ENCODE measurements at places on chromosomes 12 and 14.

- no peak for DNase-seq
Measured at GRCh38 chr14:70943838-70944237, 36.6 kb downstream of the PCNX1 start.

- no peak for DNase-seq
Measured at GRCh38 chr14:90500665-90501370, 104.0 kb downstream of the CALM1 start.

GRCh38 chr12:128421375-128421774 is 154.4 kb downstream of the TMEM132C start:
- no peak for DNase-seq

DNA sequence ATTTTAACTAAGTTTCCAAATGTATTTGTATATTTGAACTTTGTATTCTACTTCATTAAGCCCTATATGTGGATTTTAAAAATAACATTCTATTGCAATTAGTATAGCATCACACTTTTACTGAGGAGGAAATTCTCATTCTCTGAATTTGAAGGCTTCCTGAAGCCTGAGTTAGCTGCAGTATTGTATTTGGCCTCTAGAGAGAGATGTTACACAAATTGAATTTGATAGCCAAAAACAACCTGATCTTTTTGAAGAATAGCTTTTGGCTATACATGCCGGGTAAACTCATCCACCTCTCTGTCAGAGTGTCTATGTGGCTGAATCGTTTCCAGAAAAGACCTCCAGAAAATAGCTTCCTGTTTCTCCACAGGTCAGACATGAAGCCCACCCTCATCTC is 316.5 kb upstream of the OR4E1 start:
- DNase-seq, result no peak

DNA sequence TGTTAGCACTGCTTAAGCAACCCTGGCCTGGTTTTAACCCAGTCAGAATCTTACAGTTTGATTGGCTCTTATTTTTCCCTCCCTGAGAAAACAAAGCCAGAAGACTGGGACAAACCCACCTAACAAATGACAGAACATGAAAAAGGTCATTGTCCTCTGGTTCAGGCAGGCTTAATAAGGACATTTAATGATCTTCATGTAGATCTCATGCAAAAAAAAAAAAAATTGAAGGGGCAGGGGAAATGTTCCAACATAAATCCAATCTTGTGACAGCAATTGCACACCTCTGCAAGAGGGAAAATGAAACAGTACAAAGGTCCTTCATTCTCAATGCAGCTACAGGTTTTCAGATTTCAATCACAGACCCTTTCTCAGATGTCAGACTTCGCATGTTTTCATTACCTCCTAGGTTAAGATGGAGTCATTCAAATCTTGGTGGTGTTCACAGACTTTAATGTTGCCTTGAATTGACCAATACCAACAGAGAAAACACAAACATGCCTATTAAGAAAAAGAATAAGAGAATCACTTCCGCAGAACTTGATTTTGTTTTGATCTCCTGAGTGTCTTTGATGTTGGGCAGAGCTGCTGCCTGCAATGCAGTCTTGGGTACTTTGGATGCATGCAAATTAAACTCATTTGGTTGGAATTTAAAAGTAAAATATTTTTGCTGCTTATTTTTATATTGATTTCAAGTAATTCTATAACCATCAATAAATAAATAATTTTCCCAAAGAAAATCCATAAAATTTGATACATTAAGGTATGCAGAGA is 359.0 kb downstream of the BTG1 start:
- DNase-seq, result no peak

DNA sequence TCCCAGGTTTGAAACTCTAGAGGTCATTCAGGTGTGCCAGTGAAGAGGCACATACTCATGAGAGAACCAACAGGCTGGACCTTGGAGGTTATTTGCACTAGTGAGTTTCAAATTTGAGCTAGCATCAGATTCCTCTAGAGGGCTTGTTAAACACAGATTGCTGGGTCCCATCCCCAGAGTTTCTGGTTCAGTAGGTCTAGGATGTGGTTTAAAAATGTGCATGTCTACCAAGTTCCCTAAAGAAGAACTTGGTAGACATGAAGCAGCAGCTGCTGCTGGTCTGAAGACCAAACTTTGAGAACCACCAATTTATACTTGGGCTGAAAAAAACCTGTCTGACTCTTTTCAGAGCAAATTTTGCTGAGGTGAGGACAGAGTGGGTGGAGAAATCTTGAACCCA is 61.7 kb downstream of the SUSD6 start:
- DNase-seq, result no peak

GRCh38 chr12:68102731-68103130 is 56.8 kb downstream of the IFNG start:
- no peak for DNase-seq

DNA sequence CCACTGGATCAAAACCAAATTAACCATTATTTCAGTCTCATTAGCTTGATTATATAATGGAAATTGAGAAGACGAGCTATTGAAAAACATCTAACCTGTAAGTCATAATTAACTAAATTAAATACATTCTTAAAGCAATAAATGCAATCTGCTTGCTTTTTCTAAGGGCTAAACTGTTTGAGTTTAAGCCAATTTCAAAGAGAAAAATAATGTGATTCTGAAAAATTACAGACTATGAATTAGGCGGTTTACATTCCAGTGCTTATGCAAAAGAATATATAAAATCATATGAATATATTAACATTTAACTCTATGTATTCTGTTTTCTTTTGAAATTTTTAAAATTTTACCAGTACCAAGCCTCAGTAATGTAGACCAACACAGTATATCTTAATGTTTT is 1349.4 kb downstream of the FSCB start:
- DNase-seq, result no peak

DNA sequence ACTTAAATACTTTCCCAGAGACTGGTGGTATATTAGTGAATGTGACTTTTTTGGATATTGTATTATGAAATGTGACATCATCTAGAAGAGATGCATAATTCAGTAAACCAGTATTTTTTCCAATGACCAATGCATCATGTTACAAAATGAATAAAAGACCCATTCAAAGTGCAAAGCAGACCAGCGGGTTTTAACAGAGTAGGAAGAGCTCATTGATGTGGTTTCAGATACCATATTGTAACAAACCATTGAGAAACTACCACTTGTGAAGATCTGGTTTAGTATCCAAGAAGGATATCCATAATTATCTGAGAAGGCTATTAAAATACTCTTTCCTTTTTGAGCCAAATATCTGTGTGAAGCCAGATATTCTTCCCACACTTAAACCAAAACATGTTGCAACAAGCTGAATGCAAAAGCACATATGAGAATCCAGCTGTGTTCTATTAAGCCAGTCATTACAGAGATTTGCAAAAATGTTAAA is 47.7 kb downstream of the MVK start:
- no peak for DNase-seq

GRCh38 chr12:78483767-78484315 is 380.7 kb upstream of the SYT1 start:
- DNase-seq, result no peak

GRCh38 chr12:10891937-10892336 is 7.9 kb upstream of the PRH1 start:
- no peak for DNase-seq

DNA sequence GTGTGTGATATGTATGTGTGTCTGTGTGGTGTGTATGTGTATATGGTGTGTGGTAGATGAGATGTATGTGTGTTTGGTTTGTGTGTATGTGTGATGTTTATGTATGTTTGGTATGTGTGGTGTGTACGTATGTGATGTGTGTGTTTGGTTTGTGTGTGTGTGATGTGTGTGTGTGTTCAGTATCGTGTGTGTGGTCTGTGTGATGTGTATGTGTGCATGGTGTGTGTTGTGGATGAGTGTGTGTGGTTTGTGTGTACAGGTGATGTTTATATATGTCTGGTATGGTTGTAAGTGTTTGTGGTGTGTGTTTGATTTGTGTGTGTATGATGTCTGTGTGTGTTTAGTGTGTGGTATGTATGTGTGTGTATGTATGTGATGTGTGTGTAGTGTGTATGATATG is 199.4 kb downstream of the SUDS3 start:
- DNase-seq, result no peak

DNA sequence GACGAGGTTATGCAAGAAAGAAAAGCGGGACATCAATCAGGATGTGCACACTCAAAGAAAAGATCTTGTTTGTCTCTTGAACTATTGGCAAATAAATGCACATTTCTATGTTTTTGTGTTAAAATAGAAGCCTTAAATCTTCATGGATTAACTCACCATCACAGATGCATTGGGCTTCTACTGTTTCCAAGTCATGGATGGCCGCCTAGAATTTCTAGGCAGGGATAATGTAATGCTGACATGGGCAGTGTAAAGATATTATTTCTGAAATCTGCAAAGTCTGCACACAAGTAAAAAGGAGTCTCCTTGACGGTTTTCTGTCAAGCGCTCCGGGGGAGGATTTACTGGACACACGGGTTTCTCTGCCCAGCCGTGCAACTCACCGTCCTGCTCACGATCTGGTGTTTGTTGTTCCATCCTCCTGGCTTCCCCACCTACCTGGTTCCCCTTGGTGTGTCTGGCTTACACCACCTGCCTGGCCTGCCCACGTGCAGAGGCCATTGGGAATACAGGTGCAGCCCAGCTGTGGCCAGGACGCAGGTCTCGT is 103.3 kb upstream of the FZD10 start:
- DNase-seq, result no peak

DNA sequence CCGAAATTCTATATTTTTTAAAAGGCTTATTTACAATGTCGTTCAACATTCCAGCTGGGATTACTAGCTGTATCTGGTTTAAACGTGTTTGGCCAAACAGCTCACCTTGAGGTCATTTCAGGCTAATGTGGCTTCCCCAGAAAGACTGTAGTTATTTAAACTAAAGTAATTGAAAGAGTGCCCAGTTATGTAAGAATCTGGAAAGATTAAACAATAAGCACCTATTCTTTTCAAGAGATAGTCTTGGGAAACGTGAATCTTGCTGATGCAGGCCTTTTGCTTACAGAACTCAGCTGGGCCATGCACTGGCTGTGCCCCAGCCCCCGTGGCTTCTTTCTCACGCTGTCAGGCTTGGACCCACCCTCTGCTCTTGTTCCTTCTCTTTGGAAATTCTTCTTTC is 24.4 kb downstream of the GLRX5 start:
- no peak for DNase-seq

DNA sequence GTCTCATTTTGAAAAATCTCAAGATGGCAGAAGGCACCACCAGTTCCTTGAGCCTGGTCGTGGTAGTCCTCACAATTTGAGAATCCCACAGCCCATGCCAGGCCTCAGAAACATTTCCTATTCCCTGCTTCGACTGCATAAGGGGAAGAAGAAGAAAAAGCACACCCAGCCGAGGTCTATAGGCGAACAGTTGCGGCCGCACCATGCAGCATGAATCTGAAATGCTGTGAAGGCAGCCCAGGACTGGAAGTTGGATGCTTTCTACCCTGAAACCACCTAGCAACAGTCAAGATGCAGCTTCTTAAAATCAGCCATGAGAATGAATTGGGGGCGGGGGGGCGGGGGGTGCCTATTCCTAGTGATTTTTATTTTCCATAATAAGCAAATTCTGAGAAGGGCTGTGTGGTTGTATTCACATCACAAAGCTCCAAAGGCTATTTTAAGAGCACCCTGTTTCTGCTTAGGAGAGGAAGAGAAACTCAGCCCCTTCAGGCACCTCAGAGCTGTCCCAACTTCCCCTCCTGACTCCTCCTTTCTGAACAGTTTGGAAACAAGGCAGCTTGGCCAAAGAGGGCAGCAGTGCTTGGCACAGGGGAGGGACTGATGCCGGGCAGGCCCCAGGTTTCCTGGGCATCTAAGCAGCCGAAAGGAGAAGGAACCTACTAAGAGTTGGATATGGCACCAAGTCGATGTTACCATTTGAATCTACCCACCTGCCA is 172.5 kb upstream of the FOXN3 start:
- DNase-seq, result no peak

DNA sequence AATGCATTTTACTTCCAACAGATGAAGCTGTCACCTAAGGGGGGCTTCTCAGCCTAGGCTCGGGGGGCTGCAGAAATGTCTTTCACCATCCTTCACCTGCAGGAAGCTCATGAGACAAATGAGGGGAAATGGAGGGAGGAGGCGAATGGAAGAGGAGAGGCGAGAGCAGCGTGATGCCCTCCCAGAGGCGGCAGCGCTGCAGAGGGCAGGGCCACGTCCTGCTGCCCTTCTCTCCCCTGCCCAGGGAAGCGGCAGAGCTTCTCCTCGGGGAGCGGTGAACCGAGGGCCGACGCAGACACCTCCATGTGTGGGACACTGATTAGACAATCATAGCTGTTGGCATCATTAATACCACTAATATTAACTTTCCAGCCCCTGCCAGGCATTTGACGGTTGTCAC is 78.3 kb downstream of the SERPINA3 start:
- no peak for DNase-seq

DNA sequence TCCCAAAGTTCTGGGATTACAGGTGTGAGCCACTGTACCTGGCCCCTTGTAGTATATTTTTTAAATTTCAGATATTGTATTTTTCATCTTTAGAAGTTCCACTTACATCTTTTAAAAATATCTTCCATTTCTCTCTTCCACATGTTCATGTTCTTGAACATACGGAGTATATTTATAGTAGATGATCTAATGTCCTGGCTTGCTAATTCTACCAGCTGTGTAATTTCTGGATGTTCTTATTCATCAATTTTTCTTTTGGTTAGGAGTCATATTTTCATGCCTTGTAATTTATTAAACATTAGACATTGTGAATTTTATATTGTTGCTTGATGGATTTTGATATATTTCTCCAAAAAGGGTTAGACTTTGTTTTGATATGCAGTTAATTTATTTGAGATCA is 30.8 kb downstream of the NTN4 start:
- DNase-seq, result no peak

DNA sequence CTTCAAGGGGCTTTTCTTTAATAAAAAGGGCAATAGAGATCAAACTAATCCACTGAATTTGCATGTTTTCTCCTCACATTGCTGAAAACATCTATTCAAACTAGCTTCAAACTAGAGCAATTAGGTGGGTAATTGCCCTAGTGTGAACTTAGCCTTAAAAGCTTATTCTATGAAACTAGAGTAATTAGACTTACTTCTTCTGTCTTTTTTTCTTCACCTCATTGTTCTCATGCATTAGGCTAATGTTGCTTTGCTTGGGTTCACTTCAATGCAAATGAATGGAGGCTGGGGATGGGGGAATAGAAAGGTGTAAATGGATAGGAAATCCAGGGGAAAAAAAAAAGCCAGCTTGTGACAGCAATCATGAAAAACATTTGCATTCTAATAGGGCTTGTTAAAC is 414.8 kb upstream of the LMO3 start:
- no peak for DNase-seq

GRCh38 chr12:120067084-120067869 is 49.3 kb downstream of the RAB35 start:
- no peak for DNase-seq

GRCh38 chr14:93949511-93950075 is 22.4 kb downstream of the FAM181A start:
- DNase-seq, result no peak

Data from suprapubic skin (tissue), 4 donors.